ENCODE measurements at places on chromosomes 1 and 21.
A peak's percentile ranks its signal among the peaks of the same experiment; 100 is the strongest.

DNA sequence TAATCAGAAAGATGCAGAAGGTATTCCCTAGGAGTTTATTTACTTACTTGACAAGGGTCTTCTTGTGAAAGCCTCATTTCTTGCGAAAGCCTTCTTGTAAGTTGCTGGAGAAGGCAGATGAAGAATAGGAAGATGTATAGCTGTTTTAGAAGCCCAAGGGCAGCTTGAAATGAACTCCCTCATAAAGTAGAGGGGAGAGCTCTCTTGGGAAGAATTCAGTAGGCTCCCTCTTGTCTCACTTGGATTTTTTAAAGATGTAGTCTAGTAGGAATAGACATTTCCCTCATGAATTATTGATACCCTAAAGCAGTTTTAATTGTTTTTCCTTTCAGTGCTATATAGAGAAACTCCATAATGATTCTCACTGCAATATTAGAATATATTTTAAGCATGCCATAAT, 639.2 kb upstream of the CXADR start:
- DNase-seq: no peak

DNA sequence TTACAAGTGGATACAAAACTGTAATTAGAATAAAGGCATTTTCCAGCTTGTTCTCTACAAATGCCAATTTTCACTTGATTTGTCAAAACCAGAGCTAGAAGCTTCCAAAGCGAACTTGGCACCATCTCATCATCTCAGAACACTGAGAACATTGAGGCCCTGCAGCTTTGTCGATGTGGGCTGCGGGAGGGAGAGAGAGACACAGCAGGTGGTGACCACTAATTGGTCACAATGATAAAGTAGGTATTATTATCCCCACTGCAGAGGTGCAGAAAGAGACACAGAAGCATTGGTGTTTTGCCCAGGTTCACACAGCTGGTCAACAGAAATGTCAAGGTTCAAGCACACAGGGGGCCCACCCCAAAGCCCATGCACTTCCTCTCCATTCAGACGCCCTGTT, 72.2 kb upstream of the KRTAP19-8 start:
- no peak for DNase-seq

GRCh38 chr21:32329331-32329730, 30.7 kb downstream of the MRAP start:
- no peak for DNase-seq

GRCh38 chr1:22914633-22915217, 57.9 kb downstream of the LACTBL1 start:
- DNase-seq: no peak

DNA sequence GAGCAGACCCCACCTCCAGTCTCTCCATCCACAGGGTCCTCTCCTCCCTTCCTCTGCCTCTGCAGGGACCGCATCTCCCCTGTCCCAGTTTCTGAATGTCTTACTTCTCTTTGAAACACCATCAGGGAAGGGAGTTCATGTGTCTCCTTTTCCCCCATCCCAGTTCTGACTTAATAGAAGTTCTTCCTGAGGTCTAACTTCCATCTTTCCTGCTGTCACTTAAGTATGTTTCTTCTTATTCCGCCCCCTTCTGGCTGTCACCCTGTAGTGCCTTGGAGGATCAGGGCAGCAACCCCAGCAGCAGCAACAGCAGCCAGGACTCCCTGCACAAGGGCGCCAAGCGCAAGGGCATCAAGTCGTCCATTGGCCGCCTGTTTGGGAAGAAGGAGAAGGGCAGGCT, 29.3 kb downstream of the MYOG start:
- DNase-seq: no peak

DNA sequence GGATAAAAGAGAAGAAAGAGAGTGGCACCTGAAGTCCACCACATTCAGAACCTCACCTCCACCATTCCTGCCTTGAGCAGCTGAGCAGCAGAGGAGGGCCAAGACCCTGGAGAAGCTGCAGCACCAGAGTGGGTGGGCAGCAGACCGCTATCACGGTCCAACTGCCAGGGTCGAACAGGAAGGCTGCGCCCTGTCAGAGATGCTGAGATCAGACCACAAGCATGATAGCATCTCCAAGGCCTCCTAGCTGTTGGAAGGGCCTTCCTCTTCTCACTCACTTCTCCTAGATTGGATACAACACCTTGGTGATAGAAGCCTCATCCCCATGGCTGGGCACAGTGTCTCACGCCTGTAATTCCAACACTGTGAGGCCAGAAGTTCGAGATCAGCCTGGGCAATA, 12.1 kb upstream of the SLC45A3 start:
- no peak for DNase-seq

GRCh38 chr1:218779341-218780100, 394.2 kb upstream of the LYPLAL1 start:
- no peak for DNase-seq

DNA sequence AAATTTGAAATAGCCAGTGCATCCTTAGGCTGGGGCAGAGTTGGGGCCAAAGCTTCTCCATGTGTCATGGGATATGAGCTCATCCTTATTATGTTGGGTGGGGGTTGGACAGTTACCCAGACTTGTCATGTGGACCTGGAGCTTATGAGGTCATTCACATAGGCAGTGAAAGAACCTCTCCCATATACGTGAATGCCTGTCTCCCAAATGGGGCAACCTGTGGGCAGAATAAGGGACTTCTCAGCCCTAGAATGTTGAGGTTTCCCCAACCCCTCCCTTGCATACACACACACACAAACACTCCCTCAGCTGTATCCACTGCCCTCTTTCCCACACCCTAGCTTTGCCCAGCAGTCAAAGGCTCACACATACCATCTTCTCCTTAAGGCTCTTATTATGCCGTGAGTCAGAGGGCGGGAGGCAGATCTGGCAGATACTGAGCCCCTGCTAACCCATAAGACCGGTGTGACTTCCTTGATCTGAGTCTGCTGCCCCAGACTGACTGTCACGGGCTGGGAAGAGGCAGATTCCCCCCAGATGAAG, 2.3 kb upstream of the IVL start:
- DNase-seq: peak; percentile 35

- no peak for DNase-seq
Observed at GRCh38 chr21:16034446-16035190, 304.8 kb downstream of the USP25 start.

DNA sequence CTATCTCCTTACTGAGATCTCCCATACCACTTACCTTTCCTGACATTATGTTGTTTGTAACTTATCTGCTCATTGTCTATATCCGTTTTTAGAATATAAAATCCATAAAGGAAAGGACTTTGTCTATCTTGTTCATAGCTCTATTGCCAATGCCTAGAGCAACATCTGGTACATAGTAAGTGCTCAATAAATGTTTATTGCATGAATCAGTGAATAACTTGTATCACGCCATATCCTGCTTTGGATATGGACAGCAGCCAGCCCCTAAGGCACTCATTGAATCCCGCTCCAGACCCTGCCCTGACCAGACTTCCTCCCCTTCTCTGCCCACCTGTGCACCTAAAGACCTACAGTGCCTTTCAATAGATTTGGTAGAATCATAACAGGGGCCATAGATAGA, 298.1 kb upstream of the PLXNA2 start:
- DNase-seq: no peak

DNA sequence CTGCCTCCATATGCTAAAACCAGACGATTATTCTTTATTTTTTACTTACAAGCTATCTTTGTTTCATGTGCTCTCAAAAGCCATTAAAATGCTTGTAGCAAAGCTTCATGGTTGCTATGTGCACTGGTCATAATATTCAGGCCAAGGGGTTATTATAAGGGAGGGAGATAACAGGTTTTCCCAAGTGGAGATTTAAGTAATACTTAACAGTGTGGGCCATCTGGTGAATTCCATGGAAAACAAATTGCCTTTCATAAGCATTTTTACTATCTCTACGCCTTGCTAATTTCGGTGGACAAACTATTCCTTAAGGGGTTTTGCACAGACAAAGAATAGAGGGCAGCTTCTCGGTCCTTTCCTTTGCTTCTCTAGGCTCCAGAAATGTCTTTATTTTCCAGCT, 137.8 kb downstream of the NUF2 start:
- DNase-seq: no peak

Measured in suppressor macrophage (primary cell).